Head of caudate nucleus (tissue), 42 donors: ENCODE measurements at places on chromosomes 4 and X.

- DNase-seq: peak; percentile 18
Measured at GRCh38 chrX:65528705-65529340, 5.8 kb downstream of the LAS1L start.

GRCh38 chr4:98433691-98434090 is 172.5 kb downstream of the RAP1GDS1 start:
- no peak for DNase-seq

GRCh38 chrX:115147220-115147619 is 42.0 kb upstream of the RBMXL3 start:
- DNase-seq: no peak

GRCh38 chr4:102447413-102447812 is 53.7 kb upstream of the NFKB1 start:
- DNase-seq: no peak

DNA sequence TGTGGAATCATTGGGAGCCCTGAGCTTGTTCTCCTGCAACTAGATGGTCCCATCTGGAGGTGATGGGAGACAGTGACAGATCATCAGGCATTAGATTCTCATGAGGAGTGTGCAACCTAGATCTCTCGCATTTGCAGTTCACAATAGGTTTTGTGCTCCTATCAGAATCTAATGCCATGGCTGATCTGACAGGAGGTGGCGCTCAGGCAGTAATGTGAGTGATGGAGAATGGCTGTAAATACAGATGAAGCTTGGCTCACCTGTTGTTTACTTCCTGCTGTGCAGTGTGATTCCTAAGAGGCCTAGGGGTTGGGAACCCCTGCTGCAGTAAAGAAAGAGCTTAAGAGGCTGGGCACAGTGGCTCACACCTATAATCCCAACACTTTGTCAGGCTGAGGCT is 42.2 kb upstream of the PUDP start:
- no peak for DNase-seq

DNA sequence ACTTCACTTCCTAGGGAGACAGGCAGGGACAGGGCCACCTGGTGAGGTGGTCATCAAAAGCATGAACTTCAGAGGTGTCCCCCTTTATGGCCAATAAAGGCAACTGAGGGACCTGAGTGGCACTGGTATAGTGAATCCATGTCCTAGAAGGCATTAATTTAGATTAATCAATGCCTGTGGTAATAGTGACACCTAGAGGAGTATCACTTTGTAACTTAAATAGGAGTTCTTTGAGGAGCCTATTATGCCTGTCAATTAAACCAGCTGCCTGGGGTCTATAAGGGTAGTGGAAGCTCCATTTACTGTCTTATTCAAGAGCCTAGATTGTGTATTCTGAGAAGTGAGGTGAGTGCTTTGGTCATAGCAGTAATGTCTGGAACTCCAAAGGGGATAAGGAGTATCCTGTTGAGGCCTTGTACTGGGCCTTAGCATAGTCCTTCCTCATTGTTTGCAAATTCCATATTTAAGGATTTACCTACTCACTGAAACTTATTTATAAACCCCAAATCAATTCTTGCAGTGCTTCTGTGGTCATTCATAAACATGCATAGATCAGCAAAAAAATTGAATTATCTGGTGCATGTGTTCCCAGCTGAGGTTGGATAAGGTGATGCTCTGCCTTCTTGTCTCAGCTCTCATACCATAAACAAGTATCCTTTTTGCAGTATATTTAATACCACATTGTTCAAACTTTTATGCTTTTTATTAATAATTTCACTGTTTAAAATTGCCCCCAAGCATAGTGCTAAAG is 213.8 kb upstream of the RADX start:
- DNase-seq: no peak

DNA sequence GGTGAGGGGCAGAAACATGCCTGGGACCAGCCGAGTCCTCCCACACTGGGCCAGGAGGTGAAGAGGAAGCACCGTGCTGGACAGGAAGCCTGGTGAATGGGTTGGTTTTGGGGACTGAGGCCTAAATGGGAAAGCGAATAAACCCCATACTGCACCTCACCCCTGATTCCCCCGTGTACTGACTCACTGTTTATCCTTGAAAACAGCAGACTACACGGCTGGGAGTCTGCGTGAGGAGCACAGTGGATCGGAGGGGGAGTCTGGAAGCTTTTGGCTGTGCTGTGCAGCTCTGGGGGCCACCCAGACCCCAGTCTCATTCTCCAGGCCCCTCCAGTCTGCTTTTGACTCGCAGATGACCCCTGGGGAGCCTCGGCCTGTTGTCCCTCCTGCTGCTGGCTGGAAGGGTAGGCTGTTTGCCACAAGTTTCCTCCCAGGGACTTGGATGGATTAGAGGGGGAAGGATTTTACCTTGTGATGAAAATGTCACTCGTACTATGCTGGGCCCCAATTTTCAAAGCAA is 90.0 kb downstream of the PSAPL1 start:
- DNase-seq: no peak

GRCh38 chr4:85901500-85901899 is 426.6 kb downstream of the ARHGAP24 start:
- no peak for DNase-seq

DNA sequence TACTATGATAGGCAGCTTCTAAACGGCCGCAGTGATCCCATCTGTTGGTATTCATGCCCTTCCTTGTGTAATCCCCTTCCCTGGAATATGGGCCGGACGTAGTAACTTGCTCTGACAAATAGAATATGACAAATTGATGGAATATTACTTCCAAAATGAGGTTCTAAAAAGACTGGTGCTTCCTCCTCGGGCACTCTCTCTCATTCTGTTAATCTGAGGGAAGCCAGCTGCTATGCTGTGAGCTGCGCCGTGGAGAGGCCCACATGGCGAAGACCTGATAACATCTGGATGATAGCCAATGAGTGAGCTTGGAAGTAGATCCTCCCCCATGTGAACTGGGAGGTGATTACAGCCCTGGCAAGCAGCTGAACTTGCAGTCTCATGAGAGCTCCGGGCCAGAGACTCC is 27.2 kb upstream of the SLC25A4 start:
- DNase-seq: no peak

- no peak for DNase-seq
Measured at GRCh38 chr4:107058828-107059227, 22.7 kb upstream of the DKK2 start.

DNA sequence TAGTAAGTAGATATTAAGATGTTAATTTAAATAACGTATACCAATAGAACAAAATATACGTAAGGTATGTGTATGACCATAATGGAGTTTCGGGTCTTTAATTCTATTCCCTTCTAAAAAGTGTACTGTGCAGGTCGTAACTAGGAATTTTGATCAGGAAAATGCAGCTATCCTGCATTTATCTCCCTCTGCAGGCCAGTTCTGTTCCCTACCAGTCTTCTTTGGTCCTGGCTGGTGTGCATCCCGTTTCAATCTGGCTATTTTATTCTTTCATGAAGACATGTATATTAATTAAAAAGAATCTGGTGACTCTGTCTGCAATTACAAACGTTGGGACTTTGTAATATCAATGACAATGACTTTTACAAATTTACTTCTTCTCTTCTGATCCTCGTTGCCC is 534.1 kb upstream of the AADAT start:
- DNase-seq: no peak

DNA sequence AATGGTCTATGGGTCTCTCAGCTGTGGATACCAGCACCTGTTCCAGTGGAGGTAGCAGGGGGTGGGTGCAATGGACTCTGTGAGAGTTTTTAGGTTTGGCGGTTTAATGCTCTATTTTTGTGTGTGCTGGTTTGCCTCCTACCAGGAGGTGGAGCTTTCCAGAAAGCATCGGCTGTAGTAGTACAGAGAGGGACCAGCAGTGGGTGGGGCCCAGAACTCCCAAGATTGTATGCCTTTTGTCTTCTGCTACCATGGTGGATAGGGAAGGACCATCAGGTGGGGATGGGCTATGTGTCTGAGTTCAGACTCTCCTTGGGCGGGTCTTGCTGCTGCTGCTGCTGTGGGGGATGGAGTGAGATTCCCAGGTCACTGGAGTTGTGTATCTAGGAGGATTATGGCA is 557.2 kb upstream of the GRID2 start:
- no peak for DNase-seq

DNA sequence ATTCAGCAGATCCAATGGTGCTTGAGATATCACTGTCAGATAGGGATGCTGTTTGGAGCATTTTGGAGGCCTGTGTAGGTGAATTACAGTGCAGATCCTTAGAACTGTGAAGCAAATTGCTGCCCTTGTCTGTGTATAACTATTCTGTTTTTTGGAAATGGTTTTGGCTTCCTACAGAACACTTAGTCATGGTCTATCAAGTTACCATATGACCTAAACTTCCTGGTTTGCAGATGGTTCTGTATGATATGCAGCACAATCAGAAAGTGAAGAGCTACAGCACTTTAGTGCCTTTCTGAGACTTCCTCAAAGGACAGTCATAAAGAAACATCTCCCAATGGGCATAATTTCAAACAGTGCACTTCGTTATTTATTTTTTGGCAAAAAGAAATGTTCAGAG is 688.6 kb downstream of the SH3BGRL start:
- no peak for DNase-seq

DNA sequence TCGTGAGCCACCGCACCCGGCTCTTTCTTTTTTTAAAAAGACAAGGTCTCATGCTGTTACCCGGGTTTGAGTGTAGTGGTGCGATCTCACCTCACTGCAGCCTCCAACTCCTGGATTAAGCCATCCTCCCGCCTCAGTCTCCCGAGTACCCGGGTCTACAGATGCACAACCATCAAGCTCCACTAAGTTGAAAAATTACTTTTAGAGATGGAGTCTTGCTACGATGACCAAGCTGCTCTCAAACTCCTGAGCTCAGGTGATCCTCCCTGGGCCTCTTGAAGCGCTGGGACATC is 2.0 kb downstream of the SLC25A6 start:
- peak; percentile 28 for DNase-seq

DNA sequence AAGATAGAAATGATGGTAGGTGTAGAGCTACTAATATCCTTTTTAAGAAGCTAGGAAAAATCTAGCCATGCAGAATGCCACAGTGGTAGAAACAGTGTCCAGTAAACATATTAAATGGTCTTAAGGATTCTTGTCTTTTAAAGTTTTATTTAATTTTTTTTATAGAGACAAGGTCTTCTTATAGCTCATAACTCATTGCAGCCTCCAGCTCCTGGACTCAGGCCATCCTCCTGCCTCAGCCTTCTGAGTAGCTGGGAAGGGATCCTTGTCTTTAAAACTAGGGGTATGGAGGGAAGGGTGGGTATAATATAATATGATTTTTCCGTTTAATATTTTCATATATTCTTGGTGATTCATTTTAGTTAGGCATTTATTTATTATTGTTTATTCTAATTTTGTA is 3.8 kb downstream of the TMEM165 start:
- peak; percentile 13 for DNase-seq

DNA sequence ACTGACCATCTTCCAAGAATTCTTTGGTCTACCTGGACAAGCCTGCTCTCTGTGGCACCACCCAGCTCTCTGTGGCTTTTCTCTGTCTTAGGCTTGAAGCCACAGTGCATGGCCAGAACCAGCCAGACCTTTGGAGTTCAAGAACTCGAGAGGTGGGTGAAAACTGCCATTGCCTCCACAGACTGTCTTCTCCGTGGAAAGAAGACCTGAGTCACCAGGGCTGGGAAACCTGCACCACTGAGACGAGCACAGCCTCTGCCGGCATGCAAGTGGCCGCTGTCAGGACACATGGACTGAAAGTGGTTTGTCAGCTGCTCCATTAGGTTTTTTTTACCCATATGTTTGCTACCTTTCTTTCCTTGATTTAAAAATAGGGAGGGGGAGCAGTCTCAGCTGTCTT is 74.5 kb downstream of the MGST2 start:
- DNase-seq: peak; percentile 35

- DNase-seq: no peak
Measured at GRCh38 chr4:150543042-150543441, 38.9 kb upstream of the MAB21L2 start.

- DNase-seq: no peak
Measured at GRCh38 chr4:99687120-99687519, 29.5 kb upstream of the C4orf54 start.

DNA sequence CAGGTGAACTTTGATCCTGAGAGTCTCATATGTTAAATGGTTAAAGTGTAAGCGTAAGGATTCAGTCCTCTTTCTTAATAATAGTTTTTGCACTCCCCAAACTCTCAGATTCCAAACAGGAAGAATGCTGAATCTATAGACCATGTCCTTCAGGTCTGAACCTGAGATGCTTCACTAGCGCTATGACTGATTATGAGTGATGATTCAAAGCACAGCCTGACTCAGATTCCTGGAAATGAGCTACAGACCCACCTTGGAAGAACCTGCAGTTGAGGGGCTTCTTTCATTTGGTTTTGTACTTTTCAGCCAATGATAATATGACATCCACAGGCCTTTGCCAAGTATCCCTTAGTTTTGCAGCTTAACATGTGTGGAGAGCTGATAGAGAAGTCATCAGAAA is 1.4 kb downstream of the EDNRA start:
- DNase-seq: no peak

GRCh38 chr4:73662709-73663546 is 42.7 kb upstream of the RASSF6 start:
- no peak for DNase-seq

DNA sequence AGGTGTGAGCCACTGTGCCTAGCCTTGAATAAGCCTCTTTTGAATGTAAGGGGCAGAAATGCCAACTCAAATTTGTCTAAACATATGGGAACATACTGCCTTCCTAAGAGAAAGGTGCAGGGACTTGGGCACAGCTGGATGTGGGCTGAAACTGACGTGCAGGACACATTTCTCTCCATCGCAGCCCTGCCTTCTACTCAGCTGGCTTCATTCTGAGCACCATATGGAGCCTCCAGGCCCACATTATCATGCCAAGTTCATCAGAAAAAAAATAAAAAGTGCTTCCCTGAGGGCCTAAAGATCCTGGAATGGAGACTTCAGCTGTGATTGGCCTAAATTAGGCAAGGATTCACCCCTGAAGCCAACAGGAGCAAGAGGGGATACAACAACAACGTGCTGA is 386.2 kb downstream of the RAB28 start:
- no peak for DNase-seq

- DNase-seq: no peak
Measured at GRCh38 chr4:184408684-184409081, 65.7 kb downstream of the IRF2 start.
